Ovary (tissue), 10 donors: ENCODE measurements at places on chromosomes 3 and 15. TPM values are rescaled to one million over a fixed set of nuclear protein-coding genes. Genes with fewer than 3 reads are reported as not detected.

The CORO2B gene
- total RNA-seq: 7.5 TPM

The SLC2A2 gene
- not detected for total RNA-seq

The SMCO1 gene
- total RNA-seq: not detected

GRCh38 chr3:179182902-179183301 lies 34.7 kb downstream of the PIK3CA start:
- no peaks in the 10 kb centered on the region for H3K36me3 ChIP-seq
- H3K27me3 ChIP-seq: no peaks in the 10 kb centered on the region
- no peak overlapping the region for H3K27ac ChIP-seq
- no peak for DNase-seq
- H3K4me1 ChIP-seq: peaks cover 8% of the 10 kb centered on the region

The SYNPR gene
- total RNA-seq: not detected

GRCh38 chr3:129609591-129610182 lies 3.2 kb upstream of the PLXND1 start:
- no peaks in the 10 kb centered on the region for H3K27me3 ChIP-seq
- H3K27ac ChIP-seq: no peak overlapping the region
- H3K36me3 ChIP-seq: no peaks in the 10 kb centered on the region
- H3K4me1 ChIP-seq: peaks cover 4% of the 10 kb centered on the region
- DNase-seq: no peak

DNA sequence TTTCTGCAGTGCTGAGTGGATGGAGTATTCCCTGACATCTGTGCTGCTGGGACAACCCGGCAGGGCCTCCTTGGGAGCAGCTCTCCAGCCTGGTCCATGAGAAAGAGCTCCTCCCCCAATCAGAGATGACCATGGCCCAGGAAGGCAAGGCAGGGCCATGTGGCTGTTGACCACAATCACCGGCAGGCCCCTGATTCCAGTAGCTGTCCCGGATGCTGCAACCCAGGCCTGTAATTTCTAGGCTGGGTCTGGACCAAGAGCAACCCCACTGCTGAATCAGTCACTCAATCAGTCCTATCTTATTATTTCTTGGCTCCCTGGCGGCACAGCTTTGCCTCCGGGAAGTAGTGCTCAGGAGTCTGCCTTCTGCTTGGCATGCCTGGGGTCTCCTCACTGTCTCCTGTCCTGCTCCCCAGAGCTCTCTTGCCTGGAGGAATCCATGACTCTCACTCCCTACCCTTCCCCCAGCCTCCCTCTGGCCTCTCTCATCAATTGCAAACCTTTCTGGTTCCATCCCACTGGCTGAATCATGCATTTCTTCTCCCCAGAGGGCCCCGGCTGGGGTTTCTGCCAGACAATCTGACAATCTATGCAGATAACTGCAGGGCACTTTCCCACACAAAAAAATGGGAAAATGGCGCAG lies 32.6 kb upstream of the ITGA11 start:
- H3K27me3 ChIP-seq: no peaks in the 10 kb centered on the region
- no peak for DNase-seq
- H3K36me3 ChIP-seq: no peaks in the 10 kb centered on the region
- H3K4me3 ChIP-seq: no peak overlapping the region
- H3K4me1 ChIP-seq: no peaks in the 10 kb centered on the region
- H3K27ac ChIP-seq: no peak overlapping the region

GRCh38 chr3:133360476-133360875 lies 39.4 kb upstream of the BFSP2 start:
- no peak for DNase-seq
- no peak overlapping the region for H3K4me3 ChIP-seq
- no peaks in the 10 kb centered on the region for H3K27me3 ChIP-seq
- H3K4me1 ChIP-seq: no peaks in the 10 kb centered on the region
- H3K27ac ChIP-seq: no peak overlapping the region
- no peaks in the 10 kb centered on the region for H3K36me3 ChIP-seq

DNA sequence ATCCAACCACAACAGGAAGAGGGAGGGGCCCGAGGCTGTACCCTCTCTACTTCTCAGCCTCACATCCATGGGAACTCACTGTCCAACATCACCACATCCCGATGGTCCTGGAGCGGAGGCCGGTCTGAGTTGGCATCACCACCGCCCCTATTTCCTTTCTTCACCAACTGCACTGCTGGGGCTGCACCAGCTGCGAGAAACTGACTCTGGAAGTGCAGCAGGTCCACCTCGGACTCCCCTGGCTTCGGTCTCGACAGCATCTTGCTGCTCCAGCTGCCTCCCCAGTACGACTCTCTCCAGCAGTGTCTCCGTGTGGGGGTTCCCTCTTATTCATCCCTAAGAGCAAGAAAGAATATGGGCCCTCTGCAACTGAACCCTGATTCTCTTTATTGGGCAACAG lies 7.2 kb downstream of the RPAP1 start:
- no peak overlapping the region for H3K4me3 ChIP-seq
- H3K27ac ChIP-seq: no peak overlapping the region
- H3K36me3 ChIP-seq: no peaks in the 10 kb centered on the region
- H3K4me1 ChIP-seq: no peaks in the 10 kb centered on the region

DNA sequence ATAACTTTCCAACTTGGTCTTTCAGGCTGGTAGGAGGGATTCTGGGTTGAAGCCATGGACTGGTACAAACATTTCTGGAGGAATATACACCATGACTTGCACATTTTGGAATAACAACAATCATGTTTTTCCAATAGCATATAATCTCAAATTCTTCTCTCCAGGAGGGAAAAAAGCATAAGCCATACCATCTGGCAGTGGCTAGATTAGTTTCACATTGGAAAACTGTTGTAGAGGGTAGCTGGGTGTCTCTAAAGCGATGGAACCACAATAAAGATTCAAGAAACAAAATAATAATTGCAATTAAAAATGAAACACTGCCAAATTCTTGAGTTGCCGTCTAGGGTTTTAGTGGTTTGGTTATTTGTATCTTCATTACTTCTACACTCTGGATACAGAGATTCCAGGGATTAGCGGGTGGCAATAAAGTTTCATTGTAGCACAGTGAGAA lies 278.5 kb upstream of the RASGRP1 start:
- H3K4me3 ChIP-seq: no peak overlapping the region
- H3K4me1 ChIP-seq: peaks cover 12% of the 10 kb centered on the region
- no peak for DNase-seq
- no peaks in the 10 kb centered on the region for H3K27me3 ChIP-seq

GRCh38 chr3:122263058-122263457 lies 62.0 kb upstream of the CSTA start:
- H3K4me3 ChIP-seq: no peak overlapping the region
- no peak overlapping the region for H3K27ac ChIP-seq
- DNase-seq: no peak

The CELSR3 gene
- total RNA-seq: 0.63 TPM

The SLC12A1 gene
- total RNA-seq: not detected

DNA sequence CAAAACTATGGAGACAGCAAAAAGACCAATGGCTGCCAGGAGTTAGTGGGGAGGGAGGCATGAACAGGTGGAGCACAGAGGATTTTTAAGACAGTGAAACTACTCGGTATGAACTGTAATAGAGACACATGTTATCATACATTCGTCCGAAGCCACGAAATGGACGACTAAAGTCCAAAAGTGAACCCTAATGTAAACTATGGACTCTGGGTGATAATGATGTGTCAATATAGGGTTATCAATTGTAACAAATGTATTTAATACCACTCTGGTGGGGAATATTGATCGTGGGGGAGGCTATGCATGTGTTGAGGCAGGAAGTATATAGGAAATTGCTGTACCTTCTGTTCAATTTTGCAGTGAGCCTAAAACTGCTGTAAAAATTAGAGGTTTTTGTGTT lies 107.0 kb downstream of the CPN2 start:
- no peaks in the 10 kb centered on the region for H3K36me3 ChIP-seq
- H3K27me3 ChIP-seq: no peaks in the 10 kb centered on the region
- no peak for DNase-seq
- H3K4me3 ChIP-seq: no peak overlapping the region

The TF gene
- total RNA-seq: 18.1 TPM

GRCh38 chr3:29181149-29181780 lies 99.6 kb upstream of the RBMS3 start:
- H3K36me3 ChIP-seq: no peaks in the 10 kb centered on the region
- no peaks in the 10 kb centered on the region for H3K4me1 ChIP-seq
- no peak for DNase-seq
- H3K27ac ChIP-seq: no peak overlapping the region

The ISLR gene
- total RNA-seq: 156 TPM

DNA sequence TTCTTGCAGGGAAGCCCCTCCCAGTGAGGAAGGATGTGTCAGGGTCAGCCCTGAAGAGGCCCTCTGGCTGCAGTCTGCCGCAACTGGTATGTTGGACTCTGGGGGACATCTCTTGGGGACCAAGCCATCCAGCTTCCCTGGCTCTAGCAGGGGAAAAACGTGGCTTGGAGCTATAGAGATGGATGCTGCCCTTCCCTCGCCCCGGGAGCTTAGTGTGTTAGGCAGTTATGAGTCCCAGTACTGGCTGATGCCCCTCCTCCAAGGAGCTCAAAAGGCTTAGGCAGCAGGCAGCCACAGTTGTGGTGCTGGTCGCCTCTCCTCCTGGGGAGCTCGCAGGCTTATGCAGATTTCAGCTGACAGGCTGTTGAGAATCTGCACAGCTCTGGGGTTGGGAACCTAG lies 353.1 kb upstream of the GBE1 start:
- no peaks in the 10 kb centered on the region for H3K36me3 ChIP-seq
- no peak for DNase-seq
- no peak overlapping the region for H3K27ac ChIP-seq
- no peaks in the 10 kb centered on the region for H3K27me3 ChIP-seq

DNA sequence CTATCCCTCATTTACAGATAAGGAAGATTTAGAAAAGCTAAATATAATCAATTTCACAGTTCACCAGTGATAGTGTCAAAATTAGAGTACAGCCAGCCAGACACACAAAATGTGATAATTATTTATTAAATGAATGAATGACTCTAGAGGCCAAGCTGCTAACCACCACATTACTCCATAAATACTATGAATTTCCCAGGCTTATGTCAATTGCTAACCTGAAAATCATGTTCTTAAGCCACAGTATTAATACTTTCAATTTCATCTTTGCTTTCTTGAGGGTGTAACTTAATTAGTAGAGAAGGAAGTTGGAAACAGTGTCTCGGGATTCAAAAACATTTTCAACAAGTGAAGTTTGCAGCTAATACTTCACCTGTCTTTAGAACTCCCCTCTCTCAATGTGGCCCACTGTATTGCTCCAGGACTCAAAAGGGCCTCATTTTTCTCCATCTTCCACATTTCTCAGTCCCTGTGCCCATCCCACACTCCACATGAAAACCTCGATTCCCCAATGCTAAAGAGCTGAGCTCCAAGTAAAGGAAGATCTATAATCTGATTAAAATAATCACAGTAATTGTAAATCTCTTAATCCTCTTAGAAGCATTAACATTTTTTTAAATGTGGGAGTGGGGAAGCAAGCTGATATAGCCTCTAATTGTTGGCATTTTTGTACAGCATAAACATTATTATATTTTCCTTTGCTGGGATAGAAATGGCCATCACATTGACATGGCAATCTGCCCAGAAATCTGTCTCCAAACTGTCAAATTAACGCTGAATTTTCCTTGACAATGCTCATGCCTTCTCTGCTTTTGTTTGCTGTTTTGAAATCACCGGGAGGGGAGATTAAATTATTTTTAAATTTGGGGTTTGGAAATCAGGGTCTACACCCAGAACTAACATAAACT lies 765.1 kb downstream of the ROBO1 start:
- DNase-seq: no peak
- H3K4me1 ChIP-seq: no peaks in the 10 kb centered on the region
- no peak overlapping the region for H3K4me3 ChIP-seq
- H3K27me3 ChIP-seq: no peaks in the 10 kb centered on the region
- no peaks in the 10 kb centered on the region for H3K36me3 ChIP-seq
- H3K27ac ChIP-seq: no peak overlapping the region

GRCh38 chr3:163347944-163348343 lies 1730.4 kb downstream of the SI start:
- no peak for DNase-seq
- no peaks in the 10 kb centered on the region for H3K36me3 ChIP-seq
- H3K27me3 ChIP-seq: no peaks in the 10 kb centered on the region
- no peak overlapping the region for H3K27ac ChIP-seq
- H3K4me1 ChIP-seq: no peaks in the 10 kb centered on the region
- no peak overlapping the region for H3K4me3 ChIP-seq

The PIGZ gene
- 7.4 TPM for total RNA-seq

GRCh38 chr3:69900331-69900730 lies 99.2 kb upstream of the SAMMSON start:
- no peak overlapping the region for H3K27ac ChIP-seq
- no peaks in the 10 kb centered on the region for H3K36me3 ChIP-seq
- H3K4me3 ChIP-seq: no peak overlapping the region
- DNase-seq: no peak
- H3K4me1 ChIP-seq: no peaks in the 10 kb centered on the region

- H3K27ac ChIP-seq: no peak overlapping the region
- H3K27me3 ChIP-seq: no peaks in the 10 kb centered on the region
- H3K36me3 ChIP-seq: no peaks in the 10 kb centered on the region
- no peak overlapping the region for H3K4me3 ChIP-seq
These were observed 62.1 kb downstream of the PLXNA1 start for GRCh38 chr3:127044996-127045395.

- H3K27ac ChIP-seq: no peak overlapping the region
- H3K4me3 ChIP-seq: no peak overlapping the region
- H3K36me3 ChIP-seq: no peaks in the 10 kb centered on the region
- no peaks in the 10 kb centered on the region for H3K4me1 ChIP-seq
- no peak for DNase-seq
- no peaks in the 10 kb centered on the region for H3K27me3 ChIP-seq
These were observed 119.4 kb downstream of the DLG1 start for GRCh38 chr3:197178998-197179397.
